ENCODE measurements at places on chromosomes 12 and 14.
A peak's percentile ranks its signal among the peaks of the same experiment; 100 is the strongest.

DNA sequence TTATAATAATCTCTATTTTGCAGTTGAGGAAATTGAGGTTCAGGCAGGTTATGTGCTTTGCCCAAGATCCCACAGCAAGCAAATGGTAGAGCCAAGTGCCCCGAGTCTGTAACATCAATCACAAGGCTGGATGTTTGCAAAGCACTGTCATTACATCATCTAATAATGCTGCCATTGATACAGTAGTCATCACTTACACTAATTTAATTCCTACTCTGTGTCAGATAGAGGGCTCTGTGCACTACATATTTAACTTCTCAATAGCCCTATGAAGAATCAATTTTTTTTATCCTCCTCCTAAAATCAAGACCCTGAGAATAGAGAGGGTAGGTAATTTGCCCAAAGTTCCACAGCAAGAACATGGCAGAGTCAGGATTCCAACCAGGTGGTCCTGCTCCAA, 178.1 kb upstream of the VASH1 start:
- no peak for DNase-seq

DNA sequence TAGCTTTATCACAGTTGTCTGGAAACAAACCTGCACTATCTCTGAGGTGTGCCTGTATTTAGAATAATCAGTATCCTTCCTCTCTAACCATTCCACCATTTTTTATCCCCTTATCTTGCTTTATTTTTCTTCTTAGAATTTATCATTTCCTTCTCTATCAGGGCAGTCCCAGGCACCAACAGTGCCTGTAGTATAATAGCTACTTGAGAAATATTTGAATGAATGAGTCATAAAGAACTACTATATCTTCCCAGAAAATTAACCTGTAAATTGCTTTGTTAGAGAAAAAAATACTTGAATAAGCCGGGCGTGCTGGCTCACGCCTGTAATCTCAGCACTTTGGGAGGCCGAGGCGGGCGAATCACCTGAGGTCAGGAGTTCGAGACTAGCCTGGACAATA, 21.2 kb upstream of the FOXJ2 start:
- peak; percentile 28 for DNase-seq

DNA sequence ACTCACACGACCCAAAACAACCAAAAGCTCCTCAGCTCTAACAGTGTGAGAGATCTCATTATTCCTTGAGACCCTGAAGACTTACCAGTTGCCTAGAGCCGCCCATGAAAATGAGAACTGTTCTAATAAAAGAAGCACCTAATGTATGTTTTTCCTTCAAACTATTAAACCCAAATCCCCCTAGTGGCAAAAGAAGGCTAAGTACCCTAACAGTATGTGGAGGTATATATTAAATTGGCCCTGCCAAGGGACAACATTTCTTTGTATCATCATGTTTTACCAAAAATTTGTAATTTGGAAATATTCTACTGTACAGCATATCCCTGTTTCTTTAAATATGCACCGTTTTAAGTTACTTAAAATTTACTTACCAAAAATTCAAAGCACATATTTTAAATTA, 38.0 kb upstream of the PPFIA2 start:
- DNase-seq = no peak

- DNase-seq = no peak
Measured at GRCh38 chr14:41663473-41663850, 56.8 kb downstream of the LRFN5 start.

DNA sequence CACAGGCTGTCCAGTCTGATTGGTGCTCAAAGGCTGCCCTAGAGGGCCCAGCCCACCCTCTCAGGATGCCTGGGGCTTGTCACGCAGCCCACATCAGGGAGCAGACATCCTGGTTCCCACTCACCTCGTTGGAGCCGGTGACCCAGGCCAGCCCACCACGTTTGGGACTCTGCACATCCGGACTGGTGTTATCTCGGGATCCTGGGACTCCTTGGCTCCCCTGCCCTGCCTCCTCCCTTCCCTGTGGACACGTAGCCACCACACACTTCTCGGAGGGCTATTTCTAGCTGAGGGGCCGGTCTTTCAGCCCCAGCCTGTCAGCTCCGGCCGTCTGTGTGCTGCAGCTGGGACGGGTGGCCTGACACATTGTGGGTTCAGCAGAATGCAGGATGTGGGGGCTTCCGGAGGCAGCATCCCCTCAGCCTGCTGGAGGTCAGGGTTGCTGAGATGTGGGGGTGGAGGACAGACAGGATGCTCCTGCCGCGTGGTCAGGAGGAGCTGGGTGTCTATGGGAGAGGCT, 12.8 kb upstream of the FGF23 start:
- DNase-seq = no peak

DNA sequence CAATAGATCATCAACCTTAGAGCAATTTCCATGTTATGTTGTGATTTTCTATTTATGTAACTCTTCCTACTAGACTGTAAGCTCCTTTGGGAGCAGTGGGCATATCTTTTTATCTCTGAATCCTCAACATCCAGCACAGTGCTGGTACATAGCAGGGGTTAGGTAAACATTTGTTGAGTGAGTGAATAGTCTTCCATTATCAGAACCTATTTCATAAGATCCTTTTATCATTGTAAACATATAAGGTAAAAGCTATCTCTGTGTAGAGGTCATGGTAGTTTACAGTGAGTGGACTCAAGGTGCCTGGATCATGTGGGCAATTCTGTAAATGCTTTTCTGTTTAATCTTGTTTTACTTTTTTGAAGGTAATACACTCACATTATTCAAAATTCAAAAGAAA, 15.1 kb downstream of the FKBP11 start:
- no peak for DNase-seq

GRCh38 chr12:124024263-124024678, 51.3 kb downstream of the ZNF664 start:
- DNase-seq = no peak

DNA sequence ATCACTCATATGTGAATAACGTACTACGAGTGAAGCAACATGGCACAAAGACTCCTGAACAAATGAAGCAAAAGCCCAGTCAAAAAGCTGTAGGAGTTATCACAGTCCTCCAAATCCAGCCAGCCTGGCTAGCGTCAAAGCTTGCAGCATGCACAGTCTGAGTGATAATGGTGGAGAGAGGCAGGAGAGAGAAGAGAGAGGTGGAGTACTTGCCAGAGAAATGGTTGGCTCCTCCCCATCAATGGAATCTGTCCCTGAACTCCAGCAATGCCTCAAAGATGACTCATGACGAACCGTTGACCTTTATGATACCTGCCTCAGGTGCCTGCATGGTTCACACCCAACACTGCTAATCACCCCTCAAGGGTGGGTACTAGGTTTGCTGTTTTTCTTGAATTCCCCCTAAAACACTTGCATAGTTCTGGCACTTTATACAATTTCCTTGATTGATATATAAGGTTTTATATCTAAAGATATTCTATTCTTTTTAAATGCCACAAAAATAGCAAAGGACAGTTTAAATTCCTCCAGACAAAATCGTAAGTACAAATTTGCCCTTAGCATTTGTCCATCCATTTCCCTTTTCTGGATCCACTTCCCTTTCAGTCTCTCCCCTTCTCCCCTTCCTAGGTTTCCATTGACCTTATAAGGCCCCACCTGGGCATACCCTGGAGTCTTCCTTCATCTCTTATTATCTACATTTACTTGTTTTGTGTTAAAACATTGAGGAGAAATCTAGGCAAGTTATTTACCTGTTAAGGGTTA, 10.2 kb downstream of the ARHGDIB start:
- DNase-seq = no peak

GRCh38 chr12:94434171-94434570, 25.5 kb downstream of the CEP83 start:
- no peak for DNase-seq

DNA sequence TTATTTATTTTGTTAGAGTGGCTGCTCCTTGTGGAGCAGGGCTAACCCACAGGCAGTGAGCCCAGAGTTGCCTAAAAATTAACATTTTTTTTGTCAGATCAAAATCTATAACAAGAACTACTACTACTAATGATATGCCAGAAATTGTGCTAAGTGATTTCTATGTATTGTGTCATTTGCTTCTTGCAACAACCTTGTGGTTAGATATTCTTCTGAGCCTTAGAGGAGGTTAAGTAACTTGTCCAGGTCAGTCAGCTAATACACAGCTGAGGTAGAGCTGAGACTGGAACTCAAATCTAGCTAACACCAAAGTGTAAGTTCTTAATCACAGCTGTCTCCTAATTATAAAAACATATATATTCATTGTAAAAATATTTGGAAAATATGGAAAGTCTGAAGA, 29.8 kb downstream of the CFL2 start:
- no peak for DNase-seq

GRCh38 chr12:69988481-69989321, 163.7 kb downstream of the MYRFL start:
- DNase-seq = peak; percentile 27

DNA sequence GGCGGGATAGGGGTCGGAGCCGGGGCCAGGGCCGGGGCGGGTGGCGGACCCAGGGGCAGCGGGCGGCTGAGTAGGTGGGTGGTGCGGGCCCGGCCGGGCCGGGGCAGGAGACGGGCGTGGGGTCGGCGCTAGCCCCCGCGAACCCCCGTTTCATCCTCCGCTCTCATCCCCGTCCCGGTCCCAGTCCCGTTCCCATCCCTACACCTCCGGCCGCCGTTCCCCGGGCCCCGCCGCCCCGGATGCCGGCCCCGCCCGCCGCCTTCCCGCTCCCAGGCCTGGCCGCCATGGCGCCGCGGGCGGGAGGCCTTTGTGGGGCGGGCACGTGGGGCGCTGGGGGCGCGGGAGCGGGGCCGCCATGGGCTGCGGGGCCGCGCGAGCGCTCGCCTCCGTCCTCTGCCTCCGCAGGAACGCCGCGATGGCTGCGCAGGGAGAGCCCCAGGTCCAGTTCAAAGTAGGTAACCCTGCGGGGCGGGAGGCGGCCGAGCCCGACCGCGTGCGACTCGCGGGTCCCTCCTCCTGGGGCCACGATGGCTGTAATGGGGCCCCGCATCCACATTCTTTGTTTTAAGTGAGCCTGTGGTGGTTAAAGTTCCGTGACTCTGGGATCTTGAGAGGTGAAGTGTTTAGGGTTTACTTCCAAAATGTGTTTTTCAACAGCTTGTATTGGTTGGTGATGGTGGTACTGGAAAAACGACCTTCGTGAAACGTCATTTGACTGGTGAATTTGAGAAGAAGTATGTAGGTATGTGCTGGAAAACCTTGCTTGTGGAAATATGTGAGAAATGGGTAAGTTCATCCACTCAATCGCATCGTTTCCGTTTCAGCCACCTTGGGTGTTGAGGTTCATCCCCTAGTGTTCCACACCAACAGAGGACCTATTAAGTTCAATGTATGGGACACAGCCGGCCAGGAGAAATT, 572 bp downstream of the RAN start:
- DNase-seq = no peak

DNA sequence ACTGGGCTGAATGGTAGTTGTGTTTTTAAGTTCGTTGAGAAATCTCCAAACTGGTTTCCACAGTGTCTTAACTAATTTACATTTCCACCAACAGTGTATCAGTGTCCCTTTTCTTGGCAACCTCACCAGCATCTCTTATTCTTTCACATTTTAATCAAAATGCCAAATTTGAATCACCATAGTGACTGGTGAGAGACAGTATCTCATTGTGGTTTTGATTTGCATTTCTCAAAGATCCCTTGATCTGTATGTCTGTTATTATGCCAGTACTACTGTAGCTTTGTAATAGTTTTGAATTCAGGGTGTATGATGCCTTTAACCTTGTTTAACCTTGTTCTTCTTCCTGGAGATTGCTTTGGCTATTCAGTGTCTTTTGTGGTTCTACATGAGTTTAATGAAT, 2.2 kb upstream of the EIF2S3B start:
- no peak for DNase-seq

DNA sequence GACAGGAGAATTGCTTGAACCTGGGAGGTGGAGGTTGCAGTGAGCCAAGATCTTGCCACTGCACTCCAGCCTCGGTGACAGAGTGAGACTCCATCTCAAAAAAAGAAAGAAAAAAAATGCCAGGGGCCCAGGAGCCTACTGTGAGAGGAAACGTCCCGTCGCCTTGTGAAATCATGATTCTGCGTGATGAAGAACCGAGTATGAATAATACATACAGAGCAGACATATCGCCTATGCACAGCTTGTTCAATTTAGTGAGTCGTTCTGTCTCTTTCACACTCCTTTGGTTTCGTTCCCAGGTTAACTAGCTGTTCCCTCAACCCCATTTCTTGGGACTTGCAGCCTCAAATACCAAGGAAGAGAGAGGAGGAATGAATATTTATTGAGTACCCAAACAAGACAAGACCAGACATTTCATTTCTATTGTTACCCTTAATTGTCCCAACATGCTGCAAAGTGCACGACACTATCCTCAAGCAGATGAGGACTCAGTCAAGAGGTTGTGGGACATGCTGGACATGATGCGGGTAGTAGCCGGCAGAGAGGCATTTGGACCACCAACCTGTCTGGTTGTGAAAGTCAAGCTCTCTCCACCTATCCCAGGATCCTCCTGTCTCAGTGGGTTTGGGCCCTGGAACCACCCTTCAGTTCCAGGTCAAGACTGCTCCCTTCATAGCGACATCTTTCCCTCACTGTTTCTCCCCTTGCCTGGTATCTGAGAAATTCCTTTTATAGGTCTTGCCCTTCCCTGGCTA, 8.6 kb upstream of the CD27 start:
- no peak for DNase-seq

DNA sequence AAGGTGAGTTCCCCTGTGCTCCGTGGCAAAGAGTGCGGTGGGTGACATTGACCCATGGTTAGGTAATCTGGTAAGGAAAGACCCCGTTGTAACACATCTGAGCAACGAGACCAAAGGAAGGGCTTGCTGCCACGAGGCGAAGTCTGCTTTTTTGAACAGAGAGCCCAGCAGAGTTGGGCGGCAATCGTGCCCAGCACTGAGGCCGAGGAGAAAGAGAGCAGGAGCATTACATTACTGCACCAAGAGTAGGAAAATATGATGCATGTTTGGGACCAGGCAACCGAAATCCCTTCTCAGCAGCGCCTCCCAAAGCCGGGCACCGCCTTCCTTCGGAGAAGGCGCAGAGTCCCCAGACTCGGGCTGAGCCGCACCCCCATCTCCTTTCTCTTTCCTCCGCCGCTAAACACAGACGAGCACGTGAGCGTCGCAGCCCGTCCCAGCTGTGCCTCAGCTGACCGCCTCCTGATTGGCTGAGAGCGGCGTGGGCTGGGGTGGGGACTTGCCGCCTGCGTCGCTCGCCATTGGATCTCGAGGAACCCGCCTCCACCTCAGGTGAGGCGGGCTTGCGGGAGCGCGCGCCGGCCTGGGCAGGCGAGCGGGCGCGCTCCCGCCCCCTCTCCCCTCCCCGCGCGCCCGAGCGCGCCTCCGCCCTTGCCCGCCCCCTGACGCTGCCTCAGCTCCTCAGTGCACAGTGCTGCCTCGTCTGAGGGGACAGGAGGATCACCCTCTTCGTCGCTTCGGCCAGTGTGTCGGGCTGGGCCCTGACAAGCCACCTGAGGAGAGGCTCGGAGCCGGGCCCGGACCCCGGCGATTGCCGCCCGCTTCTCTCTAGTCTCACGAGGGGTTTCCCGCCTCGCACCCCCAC, at the start of gene HIF1A:
Gene HIF1A, plus strand, starts transcription at position 684 of the 865 bp plus-strand sequence. CDS start 292 bp downstream, outside the sequence.
- peak; percentile 100 for DNase-seq

GRCh38 chr12:69154585-69155363, 84.6 kb upstream of the CPSF6 start:
- peak; percentile 47 for DNase-seq

- DNase-seq = no peak
Measured at GRCh38 chr14:50068496-50068895, 47.9 kb downstream of the VCPKMT start.

GRCh38 chr14:69796797-69797500, at the start of gene SLC10A1:
Gene SLC10A1 (minus strand): TSS chr14:69797241. CDS start chr14:69797155, 86 bp downstream.
- DNase-seq = no peak
